CD4-positive, alpha-beta T cell treated with Interleukin-4 for 4 hours (primary cell): ENCODE measurements at places on chromosomes 11 and 22.

GRCh38 chr11:97687111-97687510 is 1297.3 kb downstream of the JRKL start:
- no peak for DNase-seq

DNA sequence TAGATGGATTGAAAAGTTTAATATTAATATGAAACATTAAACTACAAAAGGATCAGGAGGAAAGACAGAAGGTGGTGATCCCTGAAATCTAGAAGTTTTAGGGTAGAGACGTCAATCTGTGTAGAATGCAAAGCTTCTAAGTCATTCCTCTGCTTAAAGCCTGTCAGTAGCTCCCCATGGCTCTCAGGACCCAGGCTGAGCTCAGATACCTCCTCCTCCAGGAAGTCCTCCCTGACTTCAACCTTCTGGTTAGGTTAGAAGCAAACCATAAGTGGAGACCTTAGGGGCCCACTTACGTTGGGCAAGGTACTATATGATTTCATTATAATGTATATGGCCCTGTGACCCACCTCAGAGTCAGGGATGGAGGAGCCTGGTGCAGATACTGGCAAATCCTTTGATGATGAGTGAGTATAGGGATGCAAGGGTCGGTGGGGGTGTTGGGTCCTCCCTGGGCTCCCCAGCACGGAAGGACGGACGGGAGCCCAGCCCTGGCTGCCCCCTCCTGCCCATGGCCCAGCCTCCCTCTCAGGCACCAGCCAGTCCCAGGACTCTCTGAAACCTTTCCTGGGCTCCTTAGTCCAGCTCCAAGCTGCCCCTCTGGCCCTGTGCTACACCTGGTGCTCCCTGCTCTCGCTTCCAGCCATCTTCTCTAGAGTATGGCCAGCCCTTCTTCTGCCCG is 3.2 kb upstream of the PPP6R3 start:
- no peak for DNase-seq

DNA sequence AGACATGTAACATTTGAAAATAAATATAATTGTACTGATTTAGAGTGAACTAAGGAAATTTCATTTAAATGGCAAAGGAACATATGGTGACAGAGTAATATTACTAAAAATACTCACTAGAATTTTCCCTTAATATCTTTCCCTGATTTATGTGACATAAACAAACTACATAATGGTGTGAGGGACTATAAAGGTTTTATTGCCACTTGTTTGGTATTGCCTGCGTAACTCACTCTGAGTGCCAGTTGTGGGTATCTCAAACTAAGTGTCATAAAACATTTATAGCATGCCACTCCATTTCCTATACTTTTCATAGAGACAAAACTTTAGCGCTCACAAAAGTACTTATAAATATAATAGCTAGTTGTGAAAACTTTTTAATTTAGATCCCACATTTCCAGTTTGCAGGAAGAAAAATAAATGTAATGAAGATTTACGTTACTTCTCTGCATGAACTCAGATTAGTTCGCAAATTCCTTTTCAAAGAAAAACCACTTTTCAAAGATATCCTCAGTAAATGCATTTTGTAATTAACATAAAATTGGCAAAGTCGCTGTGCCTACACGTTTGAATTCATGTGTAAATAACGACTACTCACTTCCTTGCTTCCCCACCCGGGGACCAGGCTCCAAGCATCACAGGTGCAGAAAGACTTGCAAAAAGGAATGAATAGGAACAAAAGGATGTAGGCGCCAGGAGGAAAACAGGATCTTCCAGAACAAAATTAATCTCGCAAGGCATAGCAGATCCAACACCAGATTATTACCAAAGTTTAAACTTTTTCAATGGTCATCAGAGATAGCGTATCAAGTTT is 1.6 kb upstream of the QSER1 start:
- DNase-seq = no peak

- DNase-seq = no peak
Measured at GRCh38 chr11:23995891-23996290, 501.0 kb upstream of the LUZP2 start.

GRCh38 chr11:73194593-73194992 is 23.5 kb upstream of the P2RY2 start:
- no peak for DNase-seq

DNA sequence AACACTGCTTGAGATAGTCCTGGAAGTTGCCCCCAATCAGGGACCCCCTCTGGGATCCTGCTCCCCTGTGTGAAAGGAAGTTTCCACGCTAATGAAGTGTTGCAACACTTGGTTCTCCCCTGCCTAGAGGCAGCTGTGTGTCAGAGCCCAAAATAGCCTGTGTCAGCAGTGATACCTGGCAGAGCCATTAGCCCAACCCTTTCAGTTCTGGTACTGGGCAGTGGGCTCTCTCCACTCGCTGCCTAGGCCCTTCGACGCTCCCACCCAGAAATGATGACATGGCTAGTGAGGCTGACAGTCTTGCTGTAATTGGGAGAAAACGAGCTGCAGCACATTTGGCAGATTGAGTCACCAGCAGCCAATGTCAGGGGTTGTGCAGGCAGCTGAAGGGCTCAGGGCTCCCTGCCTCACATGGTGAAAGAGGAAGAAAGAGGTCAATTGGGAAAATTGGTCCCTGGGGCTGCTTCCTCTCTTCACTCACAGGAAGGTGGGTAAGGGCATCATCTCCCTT is 1.4 kb upstream of the NXF1 start:
- no peak for DNase-seq

GRCh38 chr11:12724301-12725054 is 50.3 kb downstream of the TEAD1 start:
- no peak for DNase-seq
